ENCODE measurements at places on chromosomes 5 and 9. TPM values are rescaled to one million over a fixed set of nuclear protein-coding genes. Genes with fewer than 3 reads are reported as not detected.

Gene CCL27
- not detected for total RNA-seq

Gene HTR4
- not detected for total RNA-seq

DNA sequence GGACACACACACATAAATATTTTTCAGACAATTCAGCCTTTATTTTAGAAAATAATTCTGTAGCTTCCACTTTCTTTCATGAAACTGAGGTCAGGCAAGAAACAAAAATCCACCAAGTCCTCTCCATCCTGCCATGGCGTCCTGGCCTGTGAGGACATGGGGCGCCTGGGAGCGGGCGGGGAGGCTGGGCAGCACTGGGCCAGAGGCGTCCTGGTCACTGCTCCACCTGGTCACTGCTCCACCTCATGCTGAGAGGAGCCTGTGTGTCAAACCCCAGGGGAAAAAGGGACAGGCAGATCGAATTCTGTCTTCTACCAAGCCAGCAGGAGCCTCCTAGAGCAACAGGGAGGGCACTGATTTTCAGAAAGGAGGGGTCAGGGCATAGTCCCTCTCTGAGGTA lies 12.1 kb downstream of the MGAT1 start:
- no peak for DNase-seq

DNA sequence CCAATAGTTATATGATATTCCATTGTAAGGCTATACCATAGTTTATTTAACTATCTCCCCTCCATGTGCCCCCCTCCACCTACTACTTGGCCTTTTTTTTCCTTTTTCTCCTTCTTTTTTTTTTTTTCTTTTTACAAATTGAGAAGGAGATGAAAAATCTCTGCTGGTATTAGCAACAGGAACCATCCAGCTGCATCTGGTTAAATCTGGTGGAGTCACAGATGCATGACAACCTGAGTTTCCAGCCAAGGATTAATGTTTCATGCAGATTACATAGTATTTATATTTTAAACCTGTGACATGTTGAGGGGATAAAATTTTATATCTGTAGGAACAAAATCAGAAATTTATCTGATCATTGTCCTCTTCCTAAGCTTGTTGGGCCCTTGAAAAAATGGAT lies 128.5 kb upstream of the IQGAP2 start:
- no peak for DNase-seq

GRCh38 chr9:120694559-120694958 lies 19.7 kb downstream of the MEGF9 start:
- no peak for DNase-seq

GRCh38 chr9:107213561-107214028 lies 69.5 kb upstream of the RAD23B start:
- peak; percentile 85 for DNase-seq

- peak; percentile 45 for DNase-seq
Observed at GRCh38 chr5:95530416-95530815, 24.4 kb downstream of the SKIC3 start.

DNA sequence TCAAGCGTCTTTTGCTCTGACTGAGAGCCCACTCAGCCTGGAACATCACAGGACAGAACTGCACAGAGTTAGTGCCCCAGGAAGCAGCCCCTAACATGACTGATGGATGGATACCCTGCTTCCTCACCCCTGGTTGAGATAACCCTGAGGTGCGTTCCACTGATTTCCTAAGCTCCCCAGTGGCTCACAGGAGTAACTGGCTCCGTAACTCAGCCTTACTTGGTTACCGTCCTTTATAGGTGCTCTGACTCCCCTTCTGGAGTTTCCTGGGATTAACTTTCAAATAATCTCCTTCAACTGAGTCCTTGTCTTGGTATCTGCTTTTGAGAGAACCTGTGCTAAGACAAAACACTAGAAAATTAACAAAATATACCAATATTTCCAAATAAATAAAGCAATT lies 449.5 kb downstream of the AGTPBP1 start:
- no peak for DNase-seq

GRCh38 chr9:18579536-18579935 lies 105.6 kb downstream of the ADAMTSL1 start:
- DNase-seq: no peak

DNA sequence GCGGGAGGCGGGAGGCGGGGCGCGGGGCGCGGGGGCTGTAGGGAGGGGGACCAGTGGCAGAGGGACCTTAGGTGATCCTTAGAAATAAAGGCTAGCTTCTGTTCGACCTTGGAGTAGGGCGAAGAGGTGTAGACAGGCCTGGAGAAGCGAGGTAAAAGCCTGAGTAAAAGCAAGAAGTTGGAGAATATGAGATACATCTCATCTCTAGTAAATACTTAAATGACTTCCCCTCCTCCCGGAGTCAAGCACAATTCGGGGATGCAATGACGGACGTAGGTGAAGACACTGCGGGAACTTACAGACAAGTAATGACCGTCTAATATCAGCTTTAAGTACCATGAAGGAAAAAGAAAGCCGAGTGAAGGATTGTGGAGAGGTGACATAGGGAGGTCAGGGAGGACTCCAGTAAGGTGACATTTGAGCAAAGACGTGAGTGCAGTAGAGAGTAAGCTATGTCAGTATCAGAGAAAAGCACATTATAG lies 466 bp downstream of the SMC2 start:
- DNase-seq: peak; percentile 14

- DNase-seq: no peak
Observed at GRCh38 chr9:21803649-21804048, 1.2 kb downstream of the MTAP start.

All from SK-MEL-5 (cell line).